ENCODE measurements at places on chromosomes 3 and 15.

GRCh38 chr3:76754247-76754646 is 285.7 kb upstream of the ROBO2 start:
- DNase-seq: no peak
- no peak overlapping the region for H3K4me3 ChIP-seq
- no peaks in the 10 kb centered on the region for H3K27me3 ChIP-seq
- H3K4me1 ChIP-seq: no peaks in the 10 kb centered on the region
- no peak overlapping the region for H3K27ac ChIP-seq

DNA sequence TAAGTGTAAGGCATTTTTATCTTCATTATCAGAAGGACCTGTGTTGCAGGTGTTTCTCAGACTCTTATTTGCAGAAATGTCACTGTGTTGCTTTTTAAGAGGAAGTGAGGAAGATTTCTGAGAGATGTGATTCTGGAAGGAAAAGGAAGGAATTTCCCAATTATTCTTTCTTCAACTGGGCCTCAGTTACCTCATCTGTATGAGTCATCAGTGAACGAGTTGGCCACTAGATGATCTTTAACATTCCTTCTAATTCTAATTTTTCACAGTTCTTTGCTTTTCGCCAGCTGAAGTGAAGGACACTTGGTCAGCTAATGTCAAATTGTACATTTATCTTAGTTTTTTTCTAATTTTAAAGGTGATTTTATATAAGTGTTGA is 28.9 kb downstream of the CLEC3B start:
- no peak for DNase-seq
- no peak overlapping the region for H3K4me3 ChIP-seq
- H3K36me3 ChIP-seq: no peaks in the 10 kb centered on the region
- peaks cover 32% of the 10 kb centered on the region for H3K27me3 ChIP-seq

GRCh38 chr15:70488002-70488605 is 275.3 kb downstream of the UACA start:
- H3K4me3 ChIP-seq: no peak overlapping the region
- peaks cover 6% of the 10 kb centered on the region for H3K27me3 ChIP-seq
- peaks cover 14% of the 10 kb centered on the region for H3K36me3 ChIP-seq
- peaks cover 80% of the 10 kb centered on the region for H3K4me1 ChIP-seq

- peaks cover 50% of the 10 kb centered on the region for H3K27me3 ChIP-seq
- H3K36me3 ChIP-seq: no peaks in the 10 kb centered on the region
- H3K4me1 ChIP-seq: no peaks in the 10 kb centered on the region
- H3K27ac ChIP-seq: no peak overlapping the region
- no peak for DNase-seq
- H3K4me3 ChIP-seq: no peak overlapping the region
These were observed 43.1 kb upstream of the NMD3 start for GRCh38 chr3:161177991-161178390.

- H3K27me3 ChIP-seq: no peaks in the 10 kb centered on the region
- peaks cover 26% of the 10 kb centered on the region for H3K36me3 ChIP-seq
- peaks cover 42% of the 10 kb centered on the region for H3K4me1 ChIP-seq
These were observed 1.6 kb upstream of the ATOSA start for GRCh38 chr15:52680761-52681160.

GRCh38 chr3:123285066-123285465 is 83.3 kb downstream of the SEC22A start:
- no peaks in the 10 kb centered on the region for H3K4me1 ChIP-seq
- H3K27me3 ChIP-seq: peaks cover 17% of the 10 kb centered on the region
- H3K27ac ChIP-seq: no peak overlapping the region
- no peak for DNase-seq

GRCh38 chr3:133574260-133574881 is 885 bp downstream of the CDV3 start:
- H3K27me3 ChIP-seq: no peaks in the 10 kb centered on the region
- H3K4me1 ChIP-seq: peaks cover 61% of the 10 kb centered on the region
- peak overlapping the region; percentile 95 for H3K27ac ChIP-seq
- H3K4me3 ChIP-seq: peak overlapping the region; percentile 89
- DNase-seq: peak; percentile 44

- no peaks in the 10 kb centered on the region for H3K4me1 ChIP-seq
- DNase-seq: no peak
- H3K27ac ChIP-seq: no peak overlapping the region
- H3K4me3 ChIP-seq: no peak overlapping the region
These were observed 127.2 kb upstream of the PLSCR5 start for GRCh38 chr3:146732325-146732724.

DNA sequence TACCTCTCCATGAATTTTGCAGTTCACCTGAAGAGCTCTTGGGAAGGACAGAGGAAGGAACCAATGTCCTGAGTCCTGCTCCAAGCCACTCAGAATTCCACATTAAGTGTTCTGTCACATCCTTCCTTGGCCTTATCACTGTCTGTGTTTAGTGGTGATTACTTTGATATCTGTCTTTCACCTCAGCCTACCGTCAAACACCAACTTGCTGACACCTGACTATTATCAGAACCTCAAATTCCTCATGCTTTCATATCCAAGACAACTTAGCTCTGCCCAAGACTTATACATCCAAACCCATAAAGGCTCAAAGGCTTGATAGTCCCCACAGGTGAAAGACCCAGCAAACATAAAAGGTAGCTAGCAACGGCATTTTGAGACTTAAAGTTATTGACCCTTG is 280.0 kb downstream of the MEX3B start:
- H3K27ac ChIP-seq: no peak overlapping the region
- H3K36me3 ChIP-seq: peaks cover 4% of the 10 kb centered on the region
- H3K4me1 ChIP-seq: no peaks in the 10 kb centered on the region
- H3K4me3 ChIP-seq: no peak overlapping the region
- no peaks in the 10 kb centered on the region for H3K27me3 ChIP-seq
- DNase-seq: no peak

DNA sequence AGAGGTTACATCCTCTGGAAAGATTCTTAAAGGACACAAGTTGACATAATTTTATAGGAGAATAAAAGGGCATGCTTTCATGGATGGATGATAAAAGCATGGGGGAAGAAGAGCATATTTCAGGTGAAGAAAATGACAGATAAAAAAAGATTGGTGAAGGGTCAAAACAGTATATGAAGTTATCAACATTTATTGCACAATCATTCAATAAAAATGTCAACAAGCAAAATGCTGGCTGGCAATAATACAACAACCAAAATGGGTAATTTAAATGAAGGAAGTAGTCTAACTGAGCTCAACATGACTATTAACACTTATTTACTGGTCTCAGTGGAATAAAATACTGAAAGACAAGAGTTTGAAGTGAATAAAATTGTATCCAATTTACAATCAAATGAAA is 696.7 kb downstream of the SQOR start:
- no peaks in the 10 kb centered on the region for H3K4me1 ChIP-seq
- no peak overlapping the region for H3K4me3 ChIP-seq
- no peaks in the 10 kb centered on the region for H3K36me3 ChIP-seq
- DNase-seq: no peak
- no peak overlapping the region for H3K27ac ChIP-seq
- H3K27me3 ChIP-seq: no peaks in the 10 kb centered on the region

- H3K36me3 ChIP-seq: no peaks in the 10 kb centered on the region
- H3K4me3 ChIP-seq: no peak overlapping the region
- H3K27me3 ChIP-seq: no peaks in the 10 kb centered on the region
These were observed 222.3 kb upstream of the CMC1 start for GRCh38 chr3:28018925-28019718.

DNA sequence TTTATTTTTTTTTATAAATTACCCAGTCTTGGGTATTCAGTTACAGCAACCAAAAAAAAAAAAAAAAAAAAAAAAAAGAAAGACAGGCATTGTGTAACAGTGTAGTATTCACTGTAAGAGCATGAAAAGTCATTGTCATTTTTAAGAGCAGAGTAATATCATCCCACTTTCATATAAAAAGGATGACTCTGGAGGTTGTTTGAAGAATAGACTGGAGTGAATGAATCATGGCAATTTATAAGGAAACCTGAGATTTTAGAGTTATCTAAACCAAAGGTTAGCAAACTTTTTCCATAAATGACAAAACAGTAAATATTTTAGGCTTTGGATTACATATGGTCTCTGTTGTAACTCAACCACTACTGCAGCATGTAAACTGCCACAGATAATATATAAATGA is 794.9 kb downstream of the NTRK3 start:
- H3K4me1 ChIP-seq: no peaks in the 10 kb centered on the region
- no peaks in the 10 kb centered on the region for H3K36me3 ChIP-seq
- no peak for DNase-seq
- H3K4me3 ChIP-seq: no peak overlapping the region

- H3K4me3 ChIP-seq: no peak overlapping the region
- H3K27me3 ChIP-seq: no peaks in the 10 kb centered on the region
- H3K36me3 ChIP-seq: no peaks in the 10 kb centered on the region
- no peaks in the 10 kb centered on the region for H3K4me1 ChIP-seq
- DNase-seq: no peak
- no peak overlapping the region for H3K27ac ChIP-seq
These were observed 100.4 kb downstream of the LSM3 start for GRCh38 chr3:14278799-14279625.

DNA sequence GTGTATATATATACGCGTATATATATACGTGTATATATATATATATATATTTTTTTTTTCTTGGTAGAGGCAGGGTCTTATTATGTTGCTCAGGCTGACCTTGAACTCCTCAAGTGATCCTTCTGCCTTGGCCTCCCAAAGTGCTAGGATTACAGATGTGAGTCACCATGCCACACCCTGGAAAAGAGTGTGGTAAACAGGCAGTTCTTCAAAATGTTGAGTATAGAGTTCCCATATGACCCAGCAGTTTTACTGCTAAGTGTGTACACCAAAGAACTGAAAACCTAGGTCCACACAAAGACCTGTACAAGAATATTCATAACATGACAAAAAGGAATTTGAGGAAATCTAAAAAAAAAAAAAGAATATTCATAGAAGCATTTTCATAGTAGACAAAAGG is 71.8 kb upstream of the GCNT3 start:
- no peak overlapping the region for H3K4me3 ChIP-seq
- peaks cover 39% of the 10 kb centered on the region for H3K27me3 ChIP-seq
- DNase-seq: no peak
- H3K36me3 ChIP-seq: no peaks in the 10 kb centered on the region
- H3K27ac ChIP-seq: no peak overlapping the region

- peaks cover 37% of the 10 kb centered on the region for H3K36me3 ChIP-seq
- no peak for DNase-seq
- no peak overlapping the region for H3K27ac ChIP-seq
- peaks cover 12% of the 10 kb centered on the region for H3K4me1 ChIP-seq
- H3K4me3 ChIP-seq: no peak overlapping the region
- no peaks in the 10 kb centered on the region for H3K27me3 ChIP-seq
These were observed 15.1 kb upstream of the ZBTB47 start for GRCh38 chr3:42638339-42638842.

DNA sequence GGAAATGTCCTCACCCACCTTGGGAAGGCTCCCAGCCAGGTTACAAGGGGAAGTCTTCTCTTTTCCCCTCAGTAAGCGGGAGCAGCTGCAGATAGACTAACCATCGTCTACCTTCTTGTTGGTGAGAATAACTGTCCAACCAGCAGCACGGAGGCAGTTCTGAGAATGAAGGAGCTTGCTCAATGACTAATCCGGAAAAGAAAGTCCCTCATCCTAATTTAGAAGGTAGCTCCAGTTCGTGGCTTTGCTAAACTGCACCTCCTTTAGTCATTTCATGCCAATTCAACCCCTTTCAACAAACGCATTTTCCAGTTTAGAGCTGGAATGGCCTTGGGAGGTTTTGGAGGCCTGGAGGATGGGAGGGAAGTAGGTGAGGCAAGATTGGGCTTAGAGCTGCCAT is 527.4 kb upstream of the PROK2 start:
- no peaks in the 10 kb centered on the region for H3K36me3 ChIP-seq
- H3K27me3 ChIP-seq: no peaks in the 10 kb centered on the region
- no peak overlapping the region for H3K4me3 ChIP-seq
- H3K4me1 ChIP-seq: peaks cover 10% of the 10 kb centered on the region
- DNase-seq: no peak

- peaks cover 11% of the 10 kb centered on the region for H3K27me3 ChIP-seq
- no peaks in the 10 kb centered on the region for H3K4me1 ChIP-seq
- H3K27ac ChIP-seq: no peak within 1 kb of the TSS
- H3K36me3 ChIP-seq: peaks cover 2% of the 10 kb centered on the region
- H3K4me3 ChIP-seq: peak within 1 kb of the TSS; percentile 47
- DNase-seq: peak; percentile 16
These were observed at the start of gene SPESP1 for GRCh38 chr15:68930268-68931022. SPESP1 (plus strand) TSS chr15:68930525; CDS start chr15:68930654, 129 bp downstream.

DNA sequence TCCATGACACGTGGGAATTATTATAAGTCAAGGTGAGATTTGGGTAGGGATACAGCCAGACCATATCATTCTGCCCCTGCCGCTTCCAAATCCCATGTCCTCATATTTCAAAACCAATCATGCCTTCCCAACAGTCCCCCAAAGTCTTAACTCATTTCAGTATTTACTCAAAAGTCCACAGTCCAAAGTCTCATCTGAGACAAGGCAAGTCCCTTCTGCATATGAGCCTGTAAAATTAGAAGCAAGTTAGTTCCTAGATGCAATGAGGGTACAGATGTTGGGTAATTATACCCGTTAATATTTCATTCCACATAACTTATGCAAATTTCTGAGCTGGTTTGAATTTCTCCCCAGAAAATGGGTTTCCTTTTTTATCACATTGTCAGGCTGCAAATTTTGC is 47.7 kb downstream of the RNF111 start:
- H3K4me3 ChIP-seq: no peak overlapping the region
- DNase-seq: no peak
- H3K27ac ChIP-seq: no peak overlapping the region
- H3K4me1 ChIP-seq: peaks cover 53% of the 10 kb centered on the region
- no peaks in the 10 kb centered on the region for H3K27me3 ChIP-seq
- peaks cover 33% of the 10 kb centered on the region for H3K36me3 ChIP-seq

DNA sequence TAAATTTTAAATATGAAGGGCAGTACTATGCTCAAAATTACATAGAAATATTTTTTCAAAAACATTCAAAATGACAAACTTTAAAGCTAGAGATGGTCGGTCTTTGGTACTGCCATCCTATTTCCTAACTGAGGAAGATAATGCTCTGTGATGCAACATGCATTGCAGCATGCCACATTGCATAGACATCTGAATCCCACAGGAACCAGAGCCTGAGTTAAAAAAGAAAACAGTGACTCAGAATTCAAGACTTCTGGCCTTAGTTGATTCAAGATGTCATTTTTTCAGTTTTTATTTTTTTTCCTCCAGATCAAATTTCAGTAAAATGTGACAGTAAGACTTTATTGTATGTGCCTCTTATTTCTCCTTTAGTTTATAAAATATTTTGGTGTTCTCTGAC is 33.1 kb downstream of the TP63 start:
- H3K27me3 ChIP-seq: peaks cover 26% of the 10 kb centered on the region
- H3K36me3 ChIP-seq: no peaks in the 10 kb centered on the region
- no peak overlapping the region for H3K27ac ChIP-seq
- H3K4me3 ChIP-seq: no peak overlapping the region
- DNase-seq: no peak

DNA sequence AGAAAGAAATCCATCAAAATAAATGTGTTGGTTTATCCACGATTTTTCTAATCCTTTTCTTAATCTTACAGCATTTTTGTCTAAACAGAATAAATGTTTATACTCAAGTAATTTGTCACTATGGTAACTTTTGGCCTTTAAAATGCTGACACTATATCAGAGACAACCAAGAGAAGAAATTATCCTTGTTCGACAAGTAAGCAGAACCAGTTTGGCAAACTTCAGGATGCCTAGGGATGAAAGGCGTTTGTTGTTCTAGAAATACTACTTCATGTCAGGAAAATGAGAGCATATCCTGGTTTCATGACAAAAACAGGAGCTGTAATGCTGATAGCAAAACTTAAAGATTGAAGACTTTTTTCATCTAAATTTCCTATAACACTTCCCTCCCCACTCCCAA is 308.0 kb upstream of the ATP11B start:
- peaks cover 2% of the 10 kb centered on the region for H3K36me3 ChIP-seq
- H3K4me1 ChIP-seq: no peaks in the 10 kb centered on the region
- H3K27me3 ChIP-seq: no peaks in the 10 kb centered on the region
- DNase-seq: no peak
- H3K27ac ChIP-seq: no peak overlapping the region
- no peak overlapping the region for H3K4me3 ChIP-seq

Data from central memory CD8-positive, alpha-beta T cell (primary cell).